ENCODE measurements at places on chromosomes 3 and 15.

GRCh38 chr3:6242104-6242503, 618.8 kb upstream of the GRM7 start:
- DNase-seq: no peak

DNA sequence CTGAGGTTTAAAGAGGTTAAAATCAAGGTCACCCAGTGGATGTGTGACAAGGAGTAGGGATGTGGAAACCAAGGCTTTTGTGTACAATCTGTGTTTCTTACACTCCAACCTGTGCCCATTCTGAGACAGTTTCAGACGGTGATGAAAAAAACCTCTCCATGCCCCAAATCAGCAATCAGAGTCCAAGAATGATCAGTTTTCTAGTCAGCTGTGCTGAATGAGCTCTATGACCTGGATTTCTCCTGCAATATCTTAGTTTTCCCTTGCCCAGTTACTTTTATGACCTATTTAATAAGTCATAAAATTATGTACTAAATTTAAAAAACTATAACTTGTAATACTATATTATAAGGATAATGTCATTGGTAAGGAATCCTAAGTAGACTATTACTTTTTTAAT, 37.5 kb upstream of the CBLB start:
- DNase-seq: no peak

GRCh38 chr15:82845686-82846085, 36.3 kb downstream of the WHAMM start:
- DNase-seq: no peak

DNA sequence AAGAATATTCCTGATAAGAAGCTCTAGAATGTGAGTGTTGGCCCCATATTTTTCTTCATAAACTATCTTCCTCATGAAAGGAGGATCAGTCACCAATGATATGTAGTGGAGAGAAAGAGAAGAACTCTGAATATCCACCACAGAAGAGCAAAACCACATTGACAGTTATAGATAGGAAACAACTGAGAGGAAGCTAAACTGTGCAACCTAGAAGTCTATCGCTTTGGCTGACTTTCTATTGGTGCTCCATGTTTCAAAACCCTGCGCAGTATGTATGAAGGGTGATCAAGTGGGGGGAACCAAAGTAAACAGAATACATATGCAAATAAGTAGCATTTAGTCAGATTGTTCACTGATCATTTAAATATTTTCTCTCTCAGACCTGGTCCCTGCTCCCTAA, 41.0 kb upstream of the ZNF280D start:
- no peak for DNase-seq

DNA sequence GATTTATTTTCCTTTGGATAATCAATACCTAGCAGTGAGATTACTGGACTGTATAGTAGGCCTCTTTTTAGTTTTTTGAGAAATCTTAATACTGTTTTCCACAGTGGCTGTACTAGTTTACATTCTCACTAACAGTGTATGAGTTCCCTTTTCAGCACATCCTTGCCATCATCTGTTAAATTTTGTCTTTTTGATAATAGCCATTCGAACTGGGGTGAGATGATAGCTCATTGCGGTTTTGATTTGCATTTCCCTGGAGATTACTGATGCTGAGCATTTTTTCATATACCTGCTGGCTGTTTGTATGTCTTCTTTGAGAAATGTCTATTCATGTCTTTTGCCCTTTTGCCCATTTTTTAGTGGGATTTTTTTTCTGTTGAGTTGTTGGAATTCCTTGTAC, 210.8 kb downstream of the CGGBP1 start:
- DNase-seq: no peak

- no peak for DNase-seq
Measured at GRCh38 chr15:34654625-34655024, 71.2 kb upstream of the GOLGA8B start.

GRCh38 chr3:69115731-69116130, 6.7 kb downstream of the LMOD3 start:
- DNase-seq: no peak

- peak; percentile 72 for DNase-seq
Measured at GRCh38 chr15:44535523-44536301, 1.2 kb upstream of the EIF3J start.

GRCh38 chr15:60551147-60551780, 72.3 kb upstream of the ICE2 start:
- no peak for DNase-seq

GRCh38 chr15:92811148-92811913, 88.8 kb upstream of the CHD2 start:
- DNase-seq: no peak

DNA sequence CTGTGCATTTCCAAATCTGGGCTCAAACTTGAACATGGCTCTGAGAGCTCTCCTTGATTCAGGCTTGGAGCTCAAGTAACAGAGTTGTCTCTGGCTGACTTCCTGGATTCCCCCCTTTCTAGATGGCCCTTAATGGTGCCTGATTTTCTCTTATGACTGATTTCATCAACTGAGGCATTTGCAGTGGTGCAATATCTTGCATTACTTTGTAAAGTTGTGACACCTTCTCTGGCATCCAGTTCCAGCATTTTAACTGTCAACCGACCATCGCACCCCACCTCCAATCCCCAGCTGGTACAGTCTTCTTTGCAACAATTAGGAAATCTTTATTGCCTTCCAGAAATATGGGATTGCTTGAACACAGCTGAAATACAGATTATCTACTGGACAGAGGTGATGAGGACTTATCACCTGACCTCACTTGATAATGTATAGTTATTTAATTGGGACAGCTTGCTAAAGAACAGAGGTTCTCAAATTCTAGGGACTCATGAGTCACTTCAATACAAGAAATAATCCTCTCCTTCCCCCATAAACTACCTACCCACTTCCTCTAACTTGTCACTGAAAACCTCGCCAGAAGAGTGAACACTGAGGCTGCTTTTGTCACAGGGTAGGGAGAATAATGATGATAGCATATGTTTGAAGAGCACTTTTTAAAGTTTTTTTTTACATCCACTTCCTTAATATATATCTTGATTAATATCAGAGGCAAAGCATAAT, 41.8 kb downstream of the FILIP1L start:
- DNase-seq: no peak

DNA sequence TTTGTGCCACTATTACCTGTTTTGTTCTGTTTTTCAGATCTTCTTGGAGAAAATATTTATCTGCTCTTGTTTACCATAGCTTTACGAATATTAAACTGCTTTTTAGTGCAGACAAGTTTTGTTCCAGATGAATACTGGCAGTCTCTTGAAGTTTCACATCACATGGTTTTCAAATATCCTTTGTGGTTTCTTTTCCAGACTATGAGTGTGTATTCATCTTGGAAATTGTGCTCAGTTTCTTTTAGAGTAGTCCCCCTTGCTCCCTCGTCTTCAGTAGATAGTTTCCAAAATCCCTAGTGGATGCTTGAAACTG, 1.2 kb downstream of the PIGB start:
- no peak for DNase-seq

GRCh38 chr3:113054552-113054951, 63.8 kb downstream of the GTPBP8 start:
- DNase-seq: no peak

DNA sequence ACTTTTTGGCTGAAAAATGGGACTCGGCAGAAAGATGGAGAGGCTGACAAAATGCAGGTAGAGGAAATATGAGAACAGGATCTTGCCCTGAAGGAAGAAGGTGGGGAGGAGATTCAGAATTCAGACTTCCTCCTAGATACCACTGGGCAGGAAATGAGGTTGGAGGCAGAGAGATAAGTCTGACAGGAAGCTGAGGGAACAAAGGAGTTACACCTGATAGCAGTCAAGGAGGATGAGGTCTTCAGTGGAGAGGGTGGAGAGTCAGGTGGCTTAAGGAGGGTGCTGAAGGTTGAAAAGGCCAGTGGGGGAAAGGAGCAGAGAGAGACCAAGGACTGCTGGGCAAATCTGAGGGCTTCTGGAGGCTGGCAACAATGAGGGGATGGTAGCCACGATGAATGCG, 56.8 kb downstream of the CCR4 start:
- DNase-seq: no peak

DNA sequence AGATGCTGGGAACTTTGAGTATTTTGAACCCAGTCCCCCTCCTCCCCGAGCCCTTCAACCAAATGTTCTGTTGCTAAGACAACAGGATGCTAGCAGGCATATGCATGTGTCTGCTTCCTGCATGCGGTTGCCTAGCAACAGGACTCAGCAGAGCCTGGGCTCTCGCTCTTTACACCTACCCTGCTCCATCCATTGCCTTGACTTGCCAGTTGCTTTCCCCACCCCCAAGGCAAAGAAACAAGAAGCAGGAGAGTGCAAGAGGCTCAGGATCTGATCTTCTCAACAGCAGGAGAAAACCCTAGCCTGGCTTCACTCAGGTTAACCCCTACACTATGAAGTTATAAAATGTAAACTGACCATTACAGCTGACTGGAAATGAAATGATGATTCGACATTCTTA, 393.0 kb downstream of the IGSF11 start:
- DNase-seq: peak; percentile 79

DNA sequence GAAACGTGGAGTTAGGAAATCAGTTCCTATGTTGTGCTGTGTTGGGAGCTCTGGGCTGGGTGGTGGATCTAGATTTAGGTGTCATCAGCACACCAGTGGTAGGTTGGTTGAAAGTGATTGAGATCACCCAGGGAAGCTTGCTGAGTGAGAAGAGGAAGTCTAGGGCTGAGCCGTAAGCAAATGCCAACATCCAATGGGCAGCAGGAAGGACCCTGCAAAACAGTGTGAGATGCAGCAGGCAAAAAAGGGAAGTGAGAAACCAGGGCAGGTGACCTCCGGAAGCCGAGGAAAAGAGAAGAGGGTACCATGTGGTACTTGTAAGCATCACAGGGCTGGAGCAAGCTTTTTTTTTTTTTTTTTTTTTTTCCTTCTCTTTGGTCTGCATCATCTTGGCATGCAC, 15.9 kb upstream of the COPG1 start:
- DNase-seq: no peak

DNA sequence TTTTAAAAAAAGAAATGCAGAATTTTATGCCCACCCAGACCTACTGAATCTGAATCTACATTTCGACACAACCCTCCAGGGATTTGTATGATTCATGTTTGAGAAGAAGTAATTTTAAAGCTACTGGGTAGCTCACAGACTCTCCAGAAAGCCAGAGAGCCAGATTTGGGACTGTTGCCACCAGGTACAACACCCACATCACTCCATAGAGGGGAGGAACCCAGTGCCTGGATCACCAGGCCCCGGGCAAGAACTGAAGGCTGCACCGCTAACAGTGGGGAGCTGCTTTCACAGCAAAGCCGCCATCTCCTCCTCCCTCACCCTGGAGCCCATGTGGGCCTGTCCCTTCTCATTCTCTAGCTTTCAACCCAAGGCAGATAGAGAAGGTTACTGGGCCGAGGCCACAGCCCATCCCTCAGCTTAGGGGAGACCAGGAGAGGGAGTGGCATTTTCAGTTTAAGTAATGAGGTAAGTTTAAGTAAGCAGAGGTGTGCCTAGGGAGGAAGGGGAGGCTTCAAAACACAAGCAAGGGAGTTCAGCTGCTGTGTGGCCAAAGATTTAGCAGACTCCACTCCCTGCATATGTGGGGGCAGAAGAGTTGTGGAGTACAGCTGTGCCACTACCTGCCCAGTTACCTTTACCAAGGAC, 109.8 kb downstream of the IL12A start:
- DNase-seq: no peak

DNA sequence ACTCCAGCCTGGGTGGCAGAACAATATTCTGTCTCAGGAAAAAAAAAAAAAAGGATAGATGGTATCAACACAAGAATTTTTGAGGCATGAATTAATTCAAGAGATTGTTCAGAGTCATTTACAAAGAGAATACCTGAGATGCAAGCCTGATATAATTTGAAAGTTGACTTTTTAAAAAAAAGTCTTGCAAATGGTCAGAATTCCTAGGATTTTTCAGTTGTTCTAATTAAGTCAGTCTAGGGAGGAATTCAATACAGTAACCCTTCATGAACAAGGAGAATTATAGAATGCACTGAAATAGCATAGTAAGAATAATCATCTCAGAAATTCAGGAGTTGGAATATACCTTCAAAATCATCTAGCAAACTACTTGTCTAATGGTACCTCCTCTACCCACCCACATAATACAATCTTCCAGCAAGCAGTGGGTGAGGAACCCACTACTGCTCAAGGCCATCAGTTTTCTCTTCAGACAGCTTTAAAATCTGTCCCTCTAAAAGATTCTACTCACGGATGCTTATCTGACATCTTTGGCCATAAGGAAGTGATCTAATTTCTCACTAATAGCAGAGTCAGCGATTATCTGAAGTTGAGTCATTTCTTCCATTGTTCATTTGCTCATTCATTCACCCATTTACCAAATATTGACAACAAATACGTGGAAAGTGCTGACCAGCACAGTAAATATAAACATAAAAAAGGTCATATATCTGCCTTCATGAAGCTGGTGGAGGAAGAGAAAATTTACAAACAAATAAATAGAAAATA, 159.6 kb downstream of the GREM1 start:
- DNase-seq: no peak

GRCh38 chr3:114338651-114339357, 45.0 kb downstream of the TIGIT start:
- no peak for DNase-seq

- DNase-seq: no peak
Measured at GRCh38 chr3:144362126-144362525, 390.5 kb downstream of the DIPK2A start.

GRCh38 chr15:86653344-86654197, 573.9 kb downstream of the AGBL1 start:
- DNase-seq: no peak

DNA sequence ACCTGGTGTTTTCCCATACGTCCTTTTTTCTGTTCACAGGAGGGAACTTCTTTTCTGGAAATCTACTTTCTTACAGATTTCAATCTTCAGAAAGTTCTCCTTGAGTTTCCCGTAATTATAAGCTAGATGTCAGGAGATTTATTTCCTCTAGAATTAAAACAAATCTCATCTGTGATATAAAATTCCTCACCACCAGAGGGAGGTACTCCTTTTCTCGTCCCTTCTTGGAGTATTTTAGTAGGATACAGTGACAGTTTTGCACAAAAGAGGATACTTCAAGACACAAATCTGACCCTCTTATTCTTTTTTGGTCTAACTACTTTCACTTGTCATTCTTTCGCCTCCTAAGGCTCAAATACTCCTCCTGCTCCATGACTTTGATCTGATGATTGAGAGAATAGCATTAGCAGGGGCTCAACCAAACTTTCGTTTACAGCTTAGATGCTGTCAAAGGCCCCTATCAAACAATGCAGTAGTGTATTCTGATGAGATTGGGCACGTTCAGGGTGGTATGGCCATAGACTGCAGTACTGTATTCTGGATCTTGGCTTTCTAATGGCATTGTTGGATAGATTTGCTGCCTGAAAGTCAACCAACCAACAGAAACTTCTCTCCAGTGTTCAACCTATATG, 38.0 kb downstream of the TMEM41A start:
- DNase-seq: no peak

GRCh38 chr3:148992027-148992634, 791 bp downstream of the GYG1 start:
- peak; percentile 78 for DNase-seq

- no peak for DNase-seq
Measured at GRCh38 chr3:284322-284721, 87.8 kb downstream of the CHL1 start.

DNA sequence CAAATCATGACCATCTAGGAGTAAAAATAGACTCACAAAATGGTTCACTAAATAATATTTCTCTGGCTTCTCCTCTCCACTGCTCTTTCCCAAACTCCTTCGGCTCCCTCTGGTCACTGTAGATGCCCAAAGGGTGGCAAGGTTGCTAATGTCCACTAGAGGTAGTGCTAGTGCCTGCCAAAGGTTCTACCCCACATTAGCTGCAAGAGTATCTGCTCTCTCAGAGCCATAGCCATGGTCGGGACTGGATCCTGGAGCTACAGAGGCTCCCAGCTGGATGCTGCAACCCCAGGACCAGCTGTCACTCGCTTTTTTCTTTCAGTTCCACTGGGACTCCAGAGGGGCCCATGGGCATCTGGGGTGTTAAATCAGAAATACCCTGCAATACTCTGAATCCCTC, 8.5 kb downstream of the HTR3D start:
- DNase-seq: peak; percentile 80

Data from endodermal cell (in vitro differentiated cells).